GM23338 (cell line): ENCODE measurements at places on chromosomes 1 and 21.

GRCh38 chr1:203839081-203839480, 22.3 kb upstream of the SNRPE start:
- no peak for DNase-seq

- no peak for DNase-seq
Measured at GRCh38 chr21:25572861-25573310, 34.4 kb downstream of the MRPL39 start.

- no peak for DNase-seq
Measured at GRCh38 chr1:109265016-109265415, 15.7 kb downstream of the CELSR2 start.

DNA sequence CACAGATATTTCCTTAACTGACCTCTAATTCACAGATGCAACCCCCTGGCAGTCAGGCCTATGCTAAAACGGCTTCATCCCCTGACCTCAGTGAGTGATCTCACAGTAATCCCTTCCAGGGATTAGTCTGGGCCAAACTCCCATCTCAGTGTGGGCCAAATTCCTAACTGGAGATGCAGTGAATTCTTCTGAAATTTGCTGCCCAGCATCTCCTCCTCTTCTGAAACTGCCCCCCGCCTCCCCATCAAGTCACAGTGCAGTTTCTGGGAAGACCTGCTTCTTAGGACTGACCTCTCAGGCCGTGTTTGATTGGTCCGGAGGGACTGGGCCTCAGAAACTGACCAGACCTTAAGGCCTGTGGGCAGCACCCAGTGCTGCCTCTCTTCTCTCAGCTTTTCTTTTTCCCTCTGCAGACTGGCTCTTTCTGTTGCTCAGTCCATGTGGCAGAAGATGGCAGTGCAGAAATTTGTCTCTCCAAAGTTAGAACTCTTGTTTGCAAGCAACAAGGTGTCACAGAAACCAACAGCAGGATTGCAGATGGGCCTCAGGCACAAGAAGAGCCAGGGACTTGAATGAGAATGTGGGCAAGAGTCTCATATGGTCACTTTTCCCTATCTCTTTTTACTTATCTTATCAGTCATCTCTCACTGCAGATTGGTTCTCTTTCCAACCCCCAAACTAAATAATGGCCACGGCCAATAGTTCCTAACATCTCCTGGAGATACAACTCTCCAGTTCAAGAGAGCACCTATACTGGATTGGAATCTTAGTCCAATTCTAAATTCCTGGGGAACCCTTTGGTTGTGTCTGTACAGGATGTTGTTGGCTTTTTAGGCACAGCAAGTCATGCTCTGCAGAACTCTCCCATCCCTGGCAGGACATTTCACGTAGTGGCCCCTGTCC, 95.5 kb upstream of the RALGPS2 start:
- no peak for DNase-seq

- no peak for DNase-seq
Measured at GRCh38 chr1:36715797-36716196, 233.1 kb upstream of the CSF3R start.
